Stimulated activated CD4-positive, alpha-beta T cell treated with anti-CD3 and anti-CD28 coated beads, TNF-alpha, amount 100 ng/mL, for 48 hours (primary cell): ENCODE measurements at places on chromosomes 5 and 9.

DNA sequence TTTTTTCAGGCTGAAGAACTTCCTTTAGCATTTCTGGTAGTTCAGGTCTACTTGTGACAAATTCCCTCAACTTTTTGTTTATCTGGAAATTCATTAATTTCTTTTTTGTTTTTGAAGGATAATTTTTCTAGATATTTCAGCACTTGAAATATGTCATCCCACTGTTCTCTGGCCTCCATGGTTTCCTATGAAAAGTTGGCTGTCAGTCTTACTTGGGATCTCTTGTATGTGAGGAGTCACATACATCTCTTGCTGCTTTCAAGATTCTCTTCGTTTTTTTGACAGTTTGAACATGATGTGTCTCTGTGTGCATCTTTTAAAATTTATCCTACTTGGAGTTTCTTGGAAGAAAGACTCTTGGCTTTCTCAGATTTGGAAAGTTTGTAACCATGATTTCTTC lies 79.5 kb downstream of the RIC1 start:
- DNase-seq, result no peak

DNA sequence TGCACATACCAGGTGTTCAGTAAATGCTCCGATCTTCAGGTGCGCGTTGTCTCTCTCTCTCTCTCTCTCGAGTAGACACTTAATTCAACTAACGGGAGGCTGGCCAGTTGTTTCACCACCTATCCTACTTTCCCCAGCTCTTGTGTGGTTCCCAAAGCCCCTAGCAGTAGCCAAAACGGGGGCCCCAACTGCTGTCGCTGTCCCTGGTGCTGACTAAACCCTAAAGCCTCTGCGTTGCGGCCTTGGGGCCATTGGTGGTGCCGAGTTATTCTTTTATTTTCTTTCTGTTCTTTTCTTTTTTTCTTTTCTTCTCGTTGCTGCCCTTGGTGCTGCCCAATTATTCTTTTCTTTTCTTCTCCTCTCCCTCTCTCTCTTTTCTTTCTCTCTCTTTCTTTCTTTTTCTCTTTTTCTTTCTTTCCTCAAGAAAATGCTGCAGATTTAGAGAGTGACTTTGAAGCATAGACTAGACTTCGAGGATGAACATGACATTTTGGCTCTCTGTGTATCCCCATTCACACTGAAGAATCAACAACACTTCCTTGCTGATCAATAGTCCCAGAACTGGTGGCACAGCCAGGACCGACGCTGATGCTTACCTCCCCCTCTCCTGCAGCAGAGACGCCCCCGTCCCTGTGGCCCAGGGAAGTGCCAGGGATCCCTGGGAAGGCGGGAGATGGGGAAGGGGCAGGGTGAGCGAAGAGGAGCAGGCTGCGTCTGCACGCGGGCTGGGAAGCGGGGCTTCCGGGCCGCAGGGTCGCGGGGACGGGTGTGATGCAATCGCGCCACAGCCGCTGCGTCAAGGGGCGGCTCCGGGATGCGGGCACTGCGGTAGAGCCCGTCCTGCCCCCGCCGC lies at the start of gene FBLL1:
Gene FBLL1, plus strand, starts transcription at position 785 of the 853 bp plus-strand sequence. CDS start 200 bp downstream, outside the sequence.
- DNase-seq, result no peak

DNA sequence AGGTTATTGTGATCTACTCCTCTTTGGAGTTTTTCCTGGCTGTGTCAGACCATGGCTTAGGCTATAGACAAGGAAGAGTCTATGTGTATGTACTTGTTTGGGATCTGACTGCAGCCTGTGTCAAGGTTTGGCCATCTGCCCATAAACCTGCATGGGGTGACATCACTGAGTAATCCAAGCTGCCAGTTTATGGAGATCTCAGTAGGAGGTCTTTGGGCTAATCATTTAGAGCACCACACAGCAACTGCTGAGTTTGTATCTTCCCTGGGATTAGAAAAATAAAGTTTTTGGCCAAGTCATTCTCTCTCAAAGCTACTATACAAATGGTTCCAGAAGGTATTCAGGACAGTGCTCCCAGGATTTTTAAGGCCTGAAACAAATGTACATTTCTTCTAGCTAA lies 65.5 kb upstream of the HSPB3 start:
- DNase-seq, result no peak

- no peak for DNase-seq
These were observed 361.3 kb downstream of the RAB3C start for GRCh38 chr5:58944221-58944620.

DNA sequence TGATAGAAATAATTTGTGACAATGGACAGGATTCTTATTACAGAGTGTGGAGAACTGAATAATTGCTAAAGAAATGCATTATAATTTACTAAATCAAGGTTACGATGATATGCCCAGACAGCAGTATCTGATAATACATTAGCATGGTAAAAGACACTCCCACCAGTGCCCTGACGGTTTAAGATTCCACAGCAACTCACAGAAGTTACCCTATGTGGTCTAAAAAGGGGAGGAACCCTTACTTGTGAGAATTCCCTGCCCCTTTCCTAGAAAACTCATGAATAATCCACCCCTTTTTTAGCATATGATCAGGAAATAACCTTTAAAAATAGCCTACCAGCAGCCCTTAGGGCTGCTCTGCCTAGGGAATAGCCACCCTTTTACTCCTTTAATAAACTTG lies 244.7 kb upstream of the SLC24A2 start:
- DNase-seq, result no peak

- DNase-seq, result no peak
These were observed 1982.2 kb upstream of the C9orf72 start for GRCh38 chr9:29555502-29555901.

DNA sequence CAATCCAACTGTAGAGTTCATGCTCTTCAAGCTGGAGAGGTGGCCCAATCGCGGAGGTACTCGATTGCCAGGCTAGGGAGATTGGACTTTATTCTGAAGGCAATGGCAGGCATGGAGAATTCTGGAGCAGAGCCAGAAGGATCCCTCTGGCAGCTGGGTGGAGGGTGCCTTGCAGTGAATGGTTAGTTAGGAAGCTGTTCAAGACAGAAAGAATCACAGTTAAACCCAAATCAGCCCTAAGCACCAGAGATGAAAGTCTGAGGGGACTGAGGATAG lies 182.4 kb downstream of the RGS3 start:
- DNase-seq, result no peak

- no peak for DNase-seq
These were observed 136.0 kb downstream of the SCAMP1 start for GRCh38 chr5:78496373-78496772.
